ENCODE measurements at places on chromosomes 7 and 10.

- no peak for DNase-seq
These were observed 45.2 kb downstream of the PRKG1 start for GRCh38 chr10:51119441-51119840.

DNA sequence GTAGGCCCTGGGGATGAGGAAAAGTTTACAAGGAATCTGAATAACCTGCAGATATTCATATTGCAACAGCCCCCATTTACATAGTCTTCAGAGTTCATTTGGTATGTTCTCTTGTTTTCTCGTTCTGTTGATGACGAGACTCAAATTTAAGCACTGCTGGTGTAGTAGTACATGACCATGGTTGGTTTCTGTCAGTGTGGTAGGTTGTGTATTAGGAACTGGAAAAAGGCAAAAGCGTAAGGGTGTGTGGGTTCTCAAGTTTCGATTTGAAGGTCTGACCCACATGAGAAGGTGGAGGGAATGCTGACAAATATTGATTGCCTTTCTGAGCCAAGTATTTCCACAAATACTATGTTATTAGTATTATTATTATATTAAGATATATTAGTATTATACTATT lies 151.7 kb downstream of the AUTS2 start:
- DNase-seq = no peak

DNA sequence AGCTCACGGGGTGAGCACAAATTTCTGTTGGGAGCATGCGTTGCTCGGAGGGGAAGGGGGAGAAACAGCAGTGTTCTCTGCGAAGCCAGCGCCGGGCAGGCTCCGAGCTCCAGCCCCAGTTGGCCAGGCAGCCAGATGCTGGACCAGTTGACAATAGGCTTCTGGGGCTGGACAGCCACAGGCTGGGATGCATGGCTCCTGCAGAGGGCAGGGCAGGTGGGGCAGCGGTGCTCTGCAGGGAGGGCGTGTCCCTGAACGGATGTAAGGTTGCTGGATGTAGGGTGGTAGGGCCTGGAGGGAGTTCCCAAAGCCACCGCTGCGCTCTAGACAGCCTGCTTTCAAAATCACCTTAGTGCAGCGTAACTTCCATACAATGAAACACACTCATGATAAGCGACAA lies 574.9 kb downstream of the GLRX3 start:
- no peak for DNase-seq

DNA sequence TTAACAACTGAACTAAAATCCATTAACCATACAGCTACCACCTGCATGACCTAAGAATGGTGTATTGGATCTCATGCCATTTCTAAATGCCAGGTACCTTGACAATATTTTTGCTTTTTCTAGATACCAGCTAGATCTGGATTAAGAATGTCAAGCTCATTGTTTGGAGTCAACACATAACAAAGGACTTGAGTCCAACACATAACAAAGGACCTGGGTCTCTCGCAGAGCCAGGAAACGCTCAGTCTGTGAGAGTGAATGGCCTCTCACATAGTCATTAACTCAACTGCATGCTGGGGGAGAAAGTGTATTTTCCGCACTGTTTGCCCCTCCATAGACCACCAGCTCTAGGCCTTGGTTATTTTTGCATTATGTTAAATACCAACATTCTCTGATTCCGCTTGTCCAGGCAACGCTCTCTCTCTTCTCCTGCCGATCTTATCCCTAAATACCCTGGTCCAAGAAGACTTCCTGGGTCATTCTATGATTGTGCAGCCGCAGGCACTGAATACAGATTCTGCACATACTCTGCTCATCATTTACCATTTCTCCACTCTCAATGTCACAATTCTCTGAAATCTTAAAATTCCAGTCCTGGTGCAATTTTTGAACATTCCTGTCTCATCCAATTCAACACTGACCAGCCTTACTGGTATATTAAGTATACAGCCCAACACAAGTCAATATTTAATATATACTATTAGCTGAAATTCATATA lies 31.2 kb downstream of the ITIH5 start:
- no peak for DNase-seq

DNA sequence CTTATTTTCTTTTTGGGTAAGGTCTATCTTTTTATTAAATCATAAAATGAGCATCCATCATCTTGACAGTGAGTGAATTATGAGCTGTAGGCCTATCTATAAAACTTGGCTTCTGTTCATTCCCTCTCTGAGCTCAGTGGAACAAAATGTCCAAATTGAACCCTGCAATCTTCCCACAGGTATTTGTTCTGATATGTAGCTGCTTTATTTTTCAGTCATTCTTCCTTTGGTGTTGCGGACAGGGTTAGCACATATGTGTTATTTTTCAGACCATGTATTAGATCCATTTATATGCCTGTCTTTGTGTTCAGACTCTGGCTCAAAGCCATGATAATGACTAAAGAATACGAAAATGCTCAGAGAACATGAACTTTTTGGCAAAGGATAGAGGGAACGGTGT lies 201.6 kb upstream of the KIAA1217 start:
- DNase-seq = no peak

GRCh38 chr10:46094931-46095750 lies 49.1 kb upstream of the MSMB start:
- no peak for DNase-seq

DNA sequence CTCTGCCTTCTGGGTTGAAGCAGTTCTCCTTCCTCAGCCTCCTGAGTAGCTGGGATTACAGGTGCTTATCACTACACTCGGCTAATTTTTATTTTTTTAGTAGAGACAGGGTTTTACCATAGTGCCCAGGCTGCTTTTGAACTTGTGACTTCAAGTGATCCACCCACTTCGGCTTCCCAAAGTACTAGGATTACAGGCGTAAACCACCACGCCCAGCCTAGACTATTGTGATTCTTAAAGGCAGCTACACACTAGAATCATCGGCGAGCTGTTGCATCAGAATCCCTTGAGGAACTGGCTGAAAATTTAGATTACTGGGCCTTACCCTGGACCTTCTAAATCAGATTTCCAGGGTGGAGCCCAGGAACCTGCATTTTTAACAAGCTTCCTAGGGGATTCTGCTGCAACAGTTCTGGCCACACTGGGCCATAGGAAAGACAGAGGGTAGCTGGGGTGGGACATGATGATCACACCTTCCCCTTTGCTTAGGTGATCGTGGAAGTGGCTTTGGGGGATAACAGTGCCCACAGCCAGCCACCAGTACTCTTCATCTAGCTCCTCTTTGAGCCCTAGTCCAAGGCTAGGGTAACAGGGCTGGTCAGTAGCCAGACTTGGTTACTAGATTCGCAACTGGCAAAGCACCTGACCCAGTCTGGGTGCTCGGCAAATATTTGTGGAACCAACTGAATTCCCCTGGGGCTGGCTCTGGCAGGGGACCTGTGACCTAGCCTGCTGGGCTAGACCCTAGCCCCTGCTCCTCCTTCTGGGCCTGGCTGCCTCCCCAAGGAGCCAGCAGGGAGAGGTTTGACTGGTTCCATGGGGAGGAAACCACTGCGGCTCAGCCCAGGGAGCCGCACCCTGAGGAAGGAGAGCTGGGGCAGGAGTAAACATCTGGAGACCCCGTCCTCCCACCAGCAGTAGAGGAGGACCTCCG lies 67.1 kb upstream of the DUSP5 start:
- DNase-seq = no peak

DNA sequence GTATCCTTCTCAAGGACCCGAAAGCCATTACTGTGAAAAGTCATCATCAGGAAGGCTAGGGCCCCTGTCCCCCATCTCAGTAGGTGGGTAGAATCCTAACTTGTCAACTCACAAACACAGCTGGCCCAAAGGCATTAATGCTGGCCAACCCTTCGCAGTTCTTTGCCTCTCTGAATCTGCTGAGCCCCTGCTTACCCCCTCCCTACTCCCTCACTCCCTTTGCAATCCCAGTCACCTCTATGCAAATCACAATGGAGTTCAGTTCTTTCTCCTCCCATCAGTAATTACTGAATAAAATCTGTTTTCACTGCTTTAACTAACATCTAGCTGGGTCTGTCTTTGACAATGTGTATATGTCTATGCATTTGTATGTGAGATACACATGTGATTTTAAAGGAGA lies 38.1 kb upstream of the AOAH start:
- no peak for DNase-seq

DNA sequence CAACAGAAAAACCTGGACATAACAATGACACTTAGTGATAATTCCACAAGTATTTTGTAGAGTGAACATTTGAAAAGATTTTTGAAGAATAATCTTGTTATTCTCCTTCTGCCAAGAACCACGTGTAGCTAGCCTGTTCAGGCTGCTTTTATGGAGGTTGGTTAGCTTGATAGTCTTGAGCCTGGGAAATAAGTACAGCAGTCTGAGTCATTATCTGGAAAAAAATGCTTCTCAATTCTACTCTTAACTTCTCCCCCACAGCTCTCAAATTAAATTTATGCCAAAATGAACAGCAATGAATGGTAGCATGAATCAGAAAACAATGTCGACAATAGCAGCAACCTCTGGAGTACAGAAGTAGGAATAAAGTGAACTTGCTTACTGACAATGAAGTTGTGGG lies 63.2 kb downstream of the GPR37 start:
- no peak for DNase-seq

- no peak for DNase-seq
These were observed 76.3 kb downstream of the COL13A1 start for GRCh38 chr10:69878038-69878437.

GRCh38 chr10:14840178-14840577 lies 2.1 kb downstream of the HSPA14 start:
- DNase-seq = no peak

GRCh38 chr10:112812586-112812985 lies 137.5 kb upstream of the TCF7L2 start:
- no peak for DNase-seq

- no peak for DNase-seq
These were observed 211.2 kb downstream of the JAZF1 start for GRCh38 chr7:27969346-27969745.

DNA sequence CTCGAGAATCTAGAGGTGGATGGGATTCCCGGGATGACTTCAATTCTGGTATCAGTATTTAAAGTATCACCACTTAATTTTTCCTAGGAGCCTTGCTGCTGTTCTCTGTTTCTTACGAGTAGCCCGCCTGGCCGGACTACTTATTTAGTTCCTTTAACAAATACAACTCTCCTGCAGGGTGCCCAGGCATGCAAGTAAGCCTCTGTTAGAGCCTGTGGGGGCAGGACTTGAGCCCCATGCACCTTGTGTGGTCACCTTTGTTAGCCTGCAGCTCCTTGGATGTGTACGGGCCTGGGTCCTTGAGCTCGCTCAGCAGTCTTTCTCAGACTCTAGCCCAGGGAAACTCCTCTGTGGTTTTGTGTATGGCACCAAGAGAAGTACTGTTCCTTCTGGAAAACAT lies 16.1 kb downstream of the EIF4H start:
- no peak for DNase-seq

DNA sequence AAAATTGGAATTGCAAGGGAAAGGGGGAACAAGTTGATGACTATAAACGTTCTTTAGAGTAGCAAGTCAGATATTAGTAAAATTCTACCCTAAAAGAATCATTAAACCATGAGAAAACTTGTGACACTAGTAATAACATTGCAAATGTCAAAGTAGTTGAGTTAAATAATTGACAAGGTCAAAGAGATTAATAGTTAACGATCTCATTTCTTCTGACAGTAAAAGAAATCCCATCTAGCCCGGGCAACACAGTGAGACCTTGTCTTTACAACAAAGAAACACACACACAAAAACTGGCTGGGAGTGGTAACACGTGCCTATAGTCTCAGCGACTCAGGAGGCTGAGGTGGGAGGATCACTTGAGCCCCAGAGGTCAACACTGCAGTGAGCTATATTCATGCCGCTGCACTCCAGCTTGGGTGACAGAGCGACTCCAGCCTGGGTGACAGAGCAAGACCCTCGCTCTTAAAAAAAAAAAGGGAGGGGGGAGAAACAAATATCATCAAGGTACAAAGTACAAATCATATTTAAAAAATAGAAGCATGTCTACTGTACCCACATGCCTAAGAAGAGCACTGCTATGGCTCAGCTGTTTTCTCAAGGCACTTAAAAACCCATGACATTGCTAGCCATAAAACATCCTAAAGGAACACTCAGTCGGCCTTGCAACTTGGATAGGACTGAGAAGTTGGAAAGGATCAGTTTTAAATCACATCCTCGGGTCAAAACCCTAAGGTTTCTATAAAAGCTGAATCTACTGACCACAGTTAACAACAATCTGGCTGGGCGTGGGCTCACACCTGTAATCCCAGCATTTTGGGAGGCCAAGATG lies 401.1 kb downstream of the PARD3 start:
- no peak for DNase-seq

DNA sequence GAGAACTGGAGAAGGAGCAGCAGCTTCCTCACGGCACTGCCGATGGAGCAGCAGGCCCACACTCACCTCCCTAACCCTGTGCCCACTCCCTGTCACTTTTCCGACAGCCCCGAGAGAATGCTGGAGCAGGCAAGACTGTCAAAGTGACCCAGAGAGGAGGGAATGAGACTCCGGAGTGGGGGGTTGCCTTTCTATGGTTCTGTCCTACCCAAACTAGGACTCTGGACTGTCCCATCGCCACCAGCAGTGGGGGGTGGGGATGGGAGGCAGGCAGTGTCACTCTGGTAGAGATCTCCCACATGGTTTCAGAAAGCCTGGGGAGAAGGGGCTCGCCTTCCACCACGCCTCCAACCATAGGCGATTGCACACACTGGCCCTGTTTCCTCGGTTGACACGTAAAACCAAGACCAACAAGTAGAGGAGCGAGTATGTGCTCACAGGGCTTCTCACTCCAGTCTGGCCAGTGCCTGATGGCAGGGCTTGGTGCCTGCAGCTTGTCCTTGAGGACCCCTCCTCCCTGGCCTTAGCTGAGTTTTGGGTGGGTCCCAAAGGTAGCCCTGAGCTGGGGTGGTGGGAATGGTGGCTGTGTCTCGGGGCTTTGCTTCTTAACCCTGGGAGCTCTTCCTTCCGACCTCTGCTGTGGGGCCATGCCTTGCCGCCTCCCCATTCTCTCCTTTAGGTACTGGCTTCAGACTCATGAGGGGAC lies 148.5 kb downstream of the PTPN20 start:
- DNase-seq = no peak

DNA sequence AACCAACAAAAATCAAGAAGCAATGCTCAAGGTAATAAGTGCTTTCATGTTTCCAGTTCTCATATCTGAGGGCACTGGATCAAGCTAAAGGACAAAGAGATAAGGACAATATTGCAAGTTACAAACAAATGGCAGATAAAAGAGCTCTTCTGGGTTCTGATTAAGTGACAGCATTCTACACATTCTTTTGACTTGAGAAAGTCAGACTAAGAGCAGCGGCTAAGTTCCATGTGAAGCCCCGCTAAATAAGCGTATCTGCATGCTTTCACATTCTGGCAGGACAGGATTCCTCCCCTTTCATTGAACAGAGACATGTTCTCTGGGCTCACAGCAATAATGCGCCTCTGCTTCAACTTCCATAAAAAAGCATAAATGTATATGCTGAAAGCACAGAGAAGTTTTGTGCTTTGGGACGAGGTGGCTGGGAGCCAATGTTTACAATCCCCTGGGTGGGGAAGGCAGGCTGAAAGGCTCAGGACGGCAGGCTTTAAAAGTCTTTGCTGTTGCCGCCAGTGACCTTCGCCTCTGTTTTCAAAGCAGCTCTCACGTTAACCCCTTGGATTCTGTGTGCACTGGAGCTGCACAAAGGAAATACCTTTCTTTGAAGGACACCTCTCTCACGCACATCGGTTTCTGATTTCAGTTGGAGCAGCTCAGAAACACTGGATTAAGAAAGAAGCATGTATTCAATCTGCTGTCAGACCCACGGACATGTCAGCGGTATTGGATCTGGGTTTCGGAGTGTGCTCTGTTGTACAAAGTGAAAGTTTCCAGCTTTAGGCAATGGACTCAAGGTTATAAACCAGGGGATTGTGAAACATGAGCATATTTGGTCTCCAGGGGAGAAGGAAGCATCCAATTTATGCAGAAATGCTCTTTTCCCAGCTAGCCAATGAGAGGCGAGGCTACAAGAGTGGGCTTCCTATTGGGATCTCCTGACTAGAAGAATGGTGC lies 105.4 kb upstream of the FAM133B start:
- DNase-seq = peak; percentile 56
